Ovary (tissue), 10 donors: ENCODE measurements at places on chromosomes 13 and 19.

- DNase-seq, result no peak
Measured at GRCh38 chr19:28420811-28421550, 792.0 kb downstream of the UQCRFS1 start.

DNA sequence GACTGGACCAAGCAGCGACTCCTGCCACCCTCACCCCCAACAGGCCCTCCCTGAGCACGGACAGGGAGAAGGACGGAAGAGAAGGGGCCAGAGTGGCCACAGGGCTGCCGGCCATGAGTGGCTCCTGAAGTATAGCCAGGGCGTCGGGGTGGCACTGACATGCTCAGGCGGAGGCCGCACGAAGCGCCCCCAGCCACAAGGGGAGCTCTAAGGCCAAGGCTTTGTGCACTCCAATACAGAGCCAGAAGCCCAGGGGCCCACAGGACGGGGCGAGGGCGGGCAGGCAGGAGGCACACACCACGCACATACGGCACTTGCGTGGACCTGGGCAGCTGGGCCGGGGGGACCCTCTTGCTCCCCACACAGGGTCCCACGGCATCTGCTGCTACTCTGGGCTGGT lies 52.0 kb downstream of the KLF2 start:
- DNase-seq, result peak; percentile 52

DNA sequence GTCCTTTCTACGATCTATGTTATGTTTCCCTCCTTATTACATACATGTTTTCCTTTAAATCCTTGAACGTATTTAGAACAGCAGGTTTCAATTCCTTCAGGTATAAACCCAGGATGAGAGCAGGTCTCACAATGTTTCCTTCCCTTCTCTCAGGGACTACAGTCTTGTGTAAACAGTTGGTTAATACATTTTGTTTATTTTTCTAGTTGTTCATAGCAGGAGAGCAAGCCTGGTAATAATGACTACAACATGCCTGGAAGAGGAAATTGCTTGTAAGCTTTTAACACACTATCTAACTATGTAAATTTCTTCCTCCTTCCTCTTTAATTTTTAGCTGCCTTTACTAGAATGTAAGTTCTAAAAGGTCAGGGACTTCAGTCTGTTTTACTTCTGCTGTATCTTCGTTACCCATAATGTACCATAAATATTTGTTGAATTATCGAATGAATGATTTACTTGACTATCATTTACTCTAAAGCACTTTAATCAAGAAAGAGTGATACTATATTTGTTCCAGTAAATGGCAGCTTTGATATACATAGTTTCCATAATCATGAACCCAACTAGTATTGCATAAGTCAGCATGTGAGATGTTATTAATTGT lies 28.9 kb upstream of the TNFRSF19 start:
- DNase-seq, result no peak

- DNase-seq, result no peak
Measured at GRCh38 chr13:113410472-113411201, 42.7 kb downstream of the ADPRHL1 start.

DNA sequence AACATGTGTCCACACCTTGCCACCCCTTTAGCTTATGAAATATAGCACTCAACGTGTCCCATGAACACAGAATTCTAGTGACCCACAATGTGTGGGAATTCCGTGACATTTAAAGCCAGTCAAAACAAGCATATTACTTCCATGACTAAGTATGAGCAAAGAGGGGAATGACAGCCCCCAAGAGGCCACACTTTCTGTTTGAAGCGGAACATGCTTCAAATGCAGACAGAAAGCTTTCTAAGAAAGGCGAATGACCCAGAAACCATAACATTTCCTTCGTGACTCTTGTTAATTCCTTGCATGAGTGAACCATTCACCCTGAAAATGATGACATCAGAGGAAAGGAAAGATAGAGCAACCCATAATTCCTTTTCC lies 122.0 kb upstream of the FNDC3A start:
- no peak for DNase-seq

DNA sequence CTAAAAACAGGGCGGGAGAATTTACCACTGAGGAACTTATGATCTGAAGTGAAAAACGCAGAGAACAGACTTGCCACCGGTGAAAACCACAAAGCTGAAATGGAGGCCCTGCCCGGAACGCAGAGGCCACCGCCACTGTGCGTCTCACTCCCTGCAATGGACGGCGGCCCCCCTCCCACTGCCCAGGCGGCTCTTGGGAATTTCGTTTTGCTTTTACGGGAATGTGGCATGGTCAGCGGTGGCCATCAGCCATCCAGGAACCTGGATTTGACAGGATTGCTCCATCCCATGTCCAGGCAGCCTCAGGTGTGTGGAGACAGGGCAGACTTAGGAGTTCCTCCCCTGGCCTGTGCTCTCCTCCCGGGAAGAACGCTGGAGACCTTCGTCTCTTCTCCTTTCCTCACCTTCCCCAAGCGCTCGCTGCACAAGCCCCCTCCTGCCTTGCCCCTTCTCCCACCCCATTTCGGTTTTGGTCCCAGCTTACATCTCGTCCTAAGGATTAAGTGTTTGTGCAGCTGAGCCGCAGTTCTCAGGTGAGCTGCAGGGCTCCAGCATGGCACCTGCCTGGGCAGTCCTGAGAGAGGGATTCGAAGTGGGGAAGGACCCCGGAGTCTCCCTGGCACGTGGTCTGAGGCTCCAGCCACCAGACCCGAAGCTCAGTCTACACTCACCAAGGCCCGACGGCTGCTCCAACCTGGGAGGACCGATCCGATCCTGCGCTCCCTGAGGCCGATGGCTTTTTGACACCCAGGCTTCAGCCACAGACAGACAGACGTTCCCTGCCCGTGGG lies 49.9 kb downstream of the MCF2L start:
- no peak for DNase-seq

- DNase-seq, result no peak
Measured at GRCh38 chr19:42394751-42395150, 4.7 kb upstream of the CNFN start.
